ENCODE measurements at places on chromosomes 13 and 19.

DNA sequence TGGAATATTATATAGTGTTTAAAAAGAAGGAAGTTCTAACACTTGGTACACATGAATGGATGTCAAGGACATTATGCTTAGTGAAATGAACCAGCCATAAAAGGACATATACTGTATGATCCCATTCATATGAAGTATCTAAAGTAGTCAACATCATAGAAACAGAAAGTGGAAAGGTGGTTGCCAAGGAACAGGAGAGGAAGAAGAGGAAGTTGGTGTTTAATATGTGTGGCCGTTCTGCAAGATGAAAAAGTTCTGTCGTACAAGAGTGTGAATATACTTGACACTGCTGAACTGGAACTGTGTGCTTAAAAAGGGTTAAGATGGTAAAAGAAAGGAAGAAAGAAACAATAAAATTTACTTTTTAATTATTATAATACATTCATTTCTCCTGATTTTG, 33.1 kb upstream of the C1QTNF9 start:
- DNase-seq, result no peak

DNA sequence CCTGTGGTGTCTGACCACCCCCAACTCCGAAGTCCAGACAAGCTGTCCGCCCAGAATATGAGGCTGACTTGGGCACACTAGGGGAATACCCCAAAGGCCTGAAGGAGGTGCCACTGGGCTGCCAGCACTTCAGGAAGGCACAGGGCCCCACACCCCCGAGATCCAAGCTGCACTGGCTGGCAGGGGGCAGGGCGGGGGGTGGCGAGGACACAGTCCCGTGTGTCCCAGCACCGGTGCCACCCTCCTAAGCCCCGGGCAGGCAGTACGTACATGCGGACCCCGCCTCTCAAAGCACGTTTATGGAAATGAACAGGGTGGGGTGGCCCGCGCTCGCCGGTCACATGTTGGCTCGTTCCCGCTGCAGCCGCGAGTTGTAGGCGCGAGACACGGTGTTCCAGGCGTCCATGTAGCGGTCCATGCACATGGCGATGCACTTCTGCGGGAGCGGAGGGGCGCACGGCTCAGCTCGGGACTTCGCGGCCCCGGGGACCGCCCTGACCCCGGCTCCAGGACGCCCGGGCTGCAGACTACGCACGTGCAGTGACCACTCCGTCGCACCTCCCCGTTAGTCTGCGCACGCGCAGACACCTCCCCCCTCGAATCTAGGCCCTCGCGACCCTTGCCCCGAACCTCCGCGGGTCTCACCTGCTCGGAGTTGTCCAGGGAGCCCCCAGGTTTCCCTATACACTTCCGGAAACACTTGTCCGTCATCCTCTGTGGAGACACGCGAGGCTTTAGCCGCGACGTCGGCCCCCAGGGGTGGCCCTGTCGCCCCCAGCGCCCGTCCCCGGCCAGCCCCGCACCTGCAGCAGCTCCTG, 566 bp downstream of the TIMM13 start:
- no peak for DNase-seq

DNA sequence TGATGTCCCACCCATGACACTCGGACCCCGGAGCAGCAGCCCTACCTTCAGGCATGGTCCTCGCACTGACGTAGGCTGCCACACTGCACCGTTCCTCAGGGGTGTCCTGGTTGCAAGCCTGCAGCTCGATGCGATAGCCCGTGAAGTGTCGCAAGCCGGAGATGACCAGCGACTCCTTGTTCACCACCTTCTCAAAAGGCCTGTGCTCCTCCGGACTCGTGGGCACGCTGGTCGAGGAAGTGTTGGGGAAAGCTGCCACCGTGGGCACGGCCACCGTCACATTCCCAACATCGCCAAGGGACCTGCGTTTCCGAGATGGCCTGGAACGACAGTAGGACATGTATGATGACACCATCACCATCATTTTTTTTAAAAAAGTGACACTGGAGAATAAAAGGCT, 73.3 kb downstream of the ZNF557 start:
- no peak for DNase-seq

DNA sequence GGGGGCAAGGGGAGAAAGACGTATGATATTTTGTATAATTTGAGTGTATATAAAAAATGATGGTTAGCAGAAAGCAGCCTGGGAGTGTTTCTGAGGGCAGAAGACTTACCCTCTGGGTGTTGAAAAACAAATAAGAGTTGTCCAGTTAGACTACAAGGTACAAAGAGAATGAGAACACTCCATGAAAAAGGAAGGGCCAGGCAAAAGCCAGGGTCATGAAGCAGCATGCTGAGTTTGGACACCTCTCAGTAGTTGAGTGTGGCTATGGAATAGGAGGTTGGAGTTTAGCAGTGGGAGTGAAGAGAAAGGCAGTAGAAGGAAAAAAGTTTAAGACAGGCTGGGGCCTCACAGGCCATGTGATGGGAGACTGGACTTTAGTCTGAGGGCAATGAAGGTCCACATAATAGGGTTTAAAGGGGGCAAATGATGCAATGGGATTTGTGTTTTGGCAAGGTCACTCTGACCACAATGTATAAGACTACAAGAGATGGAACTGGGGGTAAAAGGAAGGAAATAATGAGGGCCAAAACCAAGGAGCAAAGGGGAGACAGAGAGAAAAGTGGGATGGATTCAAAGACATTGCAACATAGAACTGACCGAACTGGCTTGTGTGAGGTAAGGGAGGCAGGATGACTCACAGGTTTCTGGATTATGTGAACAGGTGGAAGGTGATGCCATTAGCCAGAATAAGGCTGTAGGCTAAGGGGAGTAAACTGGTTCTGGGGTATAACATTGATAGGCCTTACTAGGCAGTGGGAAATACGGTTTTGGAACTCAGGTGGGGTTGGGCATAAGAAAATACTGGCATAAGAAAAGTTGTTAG, 76.6 kb downstream of the SERP2 start:
- DNase-seq, result no peak

Data from naive thymus-derived CD4-positive, alpha-beta T cell (primary cell).